Frontal cortex (tissue), 4 donors: ENCODE measurements at places on chromosomes 7 and 10. TPM values are rescaled to one million over a fixed set of nuclear protein-coding genes. Genes with fewer than 3 reads are reported as not detected.

DNA sequence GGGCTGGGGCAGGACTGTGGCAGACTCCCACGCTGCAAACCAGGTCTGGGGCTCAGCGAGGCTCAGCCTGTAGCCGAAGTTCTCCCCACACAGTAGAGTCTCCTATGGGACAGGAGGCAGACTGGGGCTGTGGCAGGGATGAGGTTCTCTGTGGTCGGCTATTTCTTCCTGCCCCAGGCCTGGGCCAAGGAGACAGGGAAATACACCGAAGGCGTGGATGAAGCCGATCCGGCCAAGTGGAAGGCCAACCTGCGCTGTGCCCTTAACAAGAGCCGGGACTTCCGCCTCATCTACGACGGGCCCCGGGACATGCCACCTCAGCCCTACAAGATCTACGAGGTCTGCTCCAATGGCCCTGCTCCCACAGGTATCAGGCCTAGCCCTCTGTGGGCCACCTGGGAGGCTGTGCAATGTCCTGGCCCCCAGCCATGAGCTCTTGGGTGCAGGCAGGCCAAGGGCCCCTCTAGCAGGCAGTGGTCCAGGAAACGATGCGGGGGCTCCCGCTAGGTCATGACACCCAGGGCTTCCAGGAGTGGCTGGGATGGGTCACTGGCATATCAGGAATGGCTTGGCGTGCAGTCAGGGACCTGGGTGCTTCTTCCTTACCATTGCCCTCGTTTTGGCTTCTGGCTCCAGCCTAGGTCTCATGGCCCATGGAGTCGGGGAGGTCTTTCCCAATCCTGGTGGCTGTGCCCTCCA lies 8.1 kb downstream of the IRF5 start:
- DNase-seq: no peak

DNA sequence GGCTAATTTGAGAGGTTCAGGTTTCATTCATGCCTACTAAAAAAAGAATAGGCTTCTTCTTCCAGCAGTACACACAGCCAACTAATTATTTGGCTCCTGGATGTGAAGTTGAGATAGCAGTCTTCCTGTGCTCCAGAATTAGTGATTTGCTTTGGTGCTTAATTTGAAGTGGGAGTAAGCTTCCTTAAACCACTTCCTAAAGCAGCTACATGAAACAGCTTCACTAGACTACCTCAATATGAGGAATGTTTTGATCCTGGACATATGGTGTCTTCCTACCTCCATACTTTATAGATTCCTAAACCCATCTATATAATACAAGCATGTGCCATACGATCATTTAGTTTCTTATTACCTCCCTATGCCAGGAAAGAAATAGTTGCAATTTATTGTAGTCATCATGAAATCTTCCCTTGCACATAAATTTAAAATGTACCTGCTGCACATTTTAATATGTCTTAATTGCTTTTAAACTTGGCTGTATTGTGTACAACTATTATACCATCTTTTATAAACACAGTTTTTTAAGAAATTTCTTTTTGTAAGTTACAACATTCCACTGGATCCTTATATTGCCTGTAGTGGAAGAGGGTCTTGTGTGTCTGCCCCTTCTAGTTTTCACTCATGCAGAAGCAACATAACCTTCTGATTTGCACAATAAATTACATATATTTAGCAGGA lies 8.6 kb downstream of the VIM start:
- no peak for DNase-seq

PITX3 gene
- total RNA-seq: not detected

- DNase-seq: no peak
Measured at GRCh38 chr7:20206104-20206896, 10.9 kb downstream of the MACC1 start.

KIAA1549 gene
- total RNA-seq: 21.6 TPM
